ENCODE measurements at places on chromosomes 3 and 15.

- DNase-seq, result no peak
Observed at GRCh38 chr3:40465111-40465407, 7.9 kb downstream of the RPL14 start.

DNA sequence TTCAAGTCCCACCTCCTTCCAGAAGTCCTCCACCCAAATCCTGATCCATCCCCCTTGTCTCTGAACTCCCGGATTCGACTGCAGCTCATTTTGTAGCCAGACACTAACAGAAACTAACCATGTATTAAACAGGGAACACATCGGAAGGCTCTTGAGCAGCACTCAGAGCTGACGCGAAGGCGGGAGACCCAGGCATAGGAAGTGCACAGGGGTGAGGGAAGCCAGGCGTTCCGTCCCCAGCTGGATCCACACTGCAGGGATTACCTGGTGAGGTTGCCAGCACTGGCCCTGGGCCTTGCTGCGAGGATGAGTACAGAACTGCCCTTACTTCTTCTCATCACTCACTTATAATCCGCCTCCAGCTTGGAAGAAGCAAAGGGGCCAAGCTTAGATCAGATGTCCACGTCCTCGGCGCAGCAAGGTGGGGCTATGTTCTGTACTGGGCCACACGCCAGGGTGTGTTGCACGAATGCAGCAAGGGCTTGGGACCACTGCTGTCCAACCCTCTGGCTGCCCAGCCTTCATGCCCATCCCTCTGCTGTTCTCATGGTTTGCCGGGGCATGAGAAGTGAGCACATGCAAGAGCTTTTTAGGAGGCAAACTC lies 124.2 kb upstream of the SMAD3 start:
- no peak for DNase-seq

- no peak for DNase-seq
Observed at GRCh38 chr3:176490357-176490756, 706.9 kb downstream of the TBL1XR1 start.

DNA sequence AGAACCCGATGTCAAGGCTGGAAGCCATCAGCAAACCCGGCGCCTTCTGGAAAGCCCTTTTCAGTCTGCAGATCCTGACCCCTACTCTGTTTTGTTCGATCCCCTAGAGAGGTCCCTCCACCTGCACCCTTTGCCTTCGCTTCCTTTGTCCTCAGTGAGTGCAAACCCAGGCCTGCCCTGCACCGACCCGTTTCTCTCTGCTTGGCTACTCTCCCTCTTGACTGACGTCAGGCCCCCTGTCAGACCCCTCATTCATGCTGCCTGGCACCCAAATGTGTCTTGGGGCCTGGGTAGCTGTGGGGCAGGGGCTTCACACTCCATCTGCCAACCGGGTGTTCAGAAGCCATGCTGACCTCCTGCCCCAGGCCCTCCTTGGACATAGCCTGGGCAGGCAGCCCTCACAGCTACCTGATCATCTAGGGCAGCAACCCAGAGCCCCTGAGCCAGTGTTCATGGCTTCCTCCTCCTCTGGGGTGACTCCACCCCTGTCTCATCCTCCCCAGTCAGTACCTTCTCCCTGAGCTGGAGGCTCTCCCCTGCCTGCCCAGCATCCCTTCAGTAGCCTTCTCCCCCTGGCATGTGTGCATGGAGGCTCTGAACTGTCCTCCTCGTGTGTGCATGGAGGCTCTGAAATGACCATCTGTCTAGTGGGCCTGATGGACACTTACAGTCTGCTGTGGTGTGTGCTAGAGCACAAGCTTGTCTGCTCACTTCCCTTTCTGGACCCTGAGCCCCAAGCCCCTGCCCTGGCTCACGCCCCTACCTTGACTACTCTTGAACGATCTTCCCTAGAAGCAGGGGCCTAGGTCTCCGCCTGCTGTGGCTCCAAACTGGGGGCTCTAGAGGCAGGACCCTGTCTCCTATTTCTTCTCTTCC lies 69.4 kb downstream of the EXOG start:
- DNase-seq, result no peak

DNA sequence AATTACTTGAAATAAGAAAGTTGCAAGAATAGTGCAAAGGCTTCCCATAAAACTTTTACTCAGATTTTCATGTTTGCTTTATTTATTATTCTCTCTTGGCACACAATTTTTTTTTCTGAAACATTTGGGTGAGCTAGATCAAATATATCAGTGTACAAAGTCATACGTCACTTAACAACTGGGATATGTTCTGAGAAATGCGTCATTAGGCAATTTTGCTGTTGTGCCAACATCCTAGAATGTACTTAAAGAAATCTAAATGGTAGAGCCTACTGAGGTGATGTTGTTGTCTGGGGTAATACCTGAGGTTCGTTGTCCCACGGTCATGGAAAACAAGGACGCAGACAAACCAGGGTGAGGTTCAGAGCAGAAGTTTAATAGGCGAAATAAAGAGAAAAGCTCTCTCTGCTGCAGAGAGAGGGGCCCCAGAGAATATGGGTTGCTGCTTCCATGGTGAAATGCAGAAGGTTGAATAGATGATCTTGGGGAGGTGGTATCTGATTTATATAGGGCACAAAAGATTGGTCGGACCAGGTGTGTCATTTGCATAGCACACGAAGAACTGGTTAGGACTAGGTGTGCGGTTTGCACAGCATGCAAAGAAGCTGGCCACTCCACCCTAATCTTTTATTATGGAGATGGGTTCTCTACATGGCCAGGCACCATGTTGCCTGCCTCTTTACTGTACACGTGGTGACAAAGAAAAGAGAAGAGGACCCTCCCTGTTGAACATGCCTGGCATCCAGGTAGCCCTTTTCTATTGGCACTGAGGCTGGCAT lies 8.8 kb upstream of the GRAMD1C start:
- no peak for DNase-seq

GRCh38 chr3:187062526-187063177 lies 76.6 kb downstream of the RPL39L start:
- no peak for DNase-seq

DNA sequence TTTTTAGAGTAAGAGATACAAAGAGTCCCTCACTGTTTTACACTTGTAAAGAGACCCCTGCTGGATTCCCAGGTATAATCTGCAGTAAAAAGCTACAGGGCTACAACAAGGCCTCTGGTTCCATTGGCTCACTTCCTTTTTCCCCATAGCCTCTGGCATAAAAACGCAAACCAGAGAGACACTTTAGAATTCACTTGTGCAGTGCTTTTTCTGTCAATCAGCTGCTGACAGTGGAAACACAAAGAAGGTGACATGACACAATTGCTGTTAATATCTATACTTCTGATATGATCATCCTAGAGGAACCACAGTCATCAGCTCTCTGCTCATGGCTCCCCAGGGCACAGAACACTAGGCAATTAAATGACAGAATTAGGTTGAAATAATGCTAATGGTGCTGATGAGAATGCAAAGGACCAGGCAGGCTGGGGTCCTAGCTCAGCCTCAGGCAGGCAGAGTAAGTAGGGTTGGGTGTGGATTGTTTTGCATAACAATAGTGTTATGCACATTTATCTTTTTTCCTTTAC lies 667.9 kb upstream of the CFAP20DC start:
- DNase-seq, result no peak

DNA sequence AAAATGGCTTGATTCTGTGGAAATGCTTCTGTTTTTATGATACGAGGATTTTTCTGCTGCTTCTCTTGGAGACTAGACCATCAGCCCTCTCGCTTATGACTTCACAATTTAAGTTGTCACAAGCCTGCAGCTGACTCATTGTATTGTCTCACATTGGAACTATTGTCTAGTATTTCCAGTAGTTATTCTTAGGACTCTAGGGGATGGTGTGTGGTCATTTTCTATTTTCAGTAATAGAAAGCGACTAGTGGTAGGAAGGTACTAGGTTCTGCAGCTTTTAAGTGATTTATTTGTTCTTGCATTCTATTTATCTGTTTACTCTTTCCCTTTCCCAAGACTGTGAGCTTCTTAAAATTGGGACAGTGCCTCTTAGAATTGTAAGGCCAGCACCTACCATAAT lies 66.3 kb upstream of the CRTC3 start:
- DNase-seq, result no peak

DNA sequence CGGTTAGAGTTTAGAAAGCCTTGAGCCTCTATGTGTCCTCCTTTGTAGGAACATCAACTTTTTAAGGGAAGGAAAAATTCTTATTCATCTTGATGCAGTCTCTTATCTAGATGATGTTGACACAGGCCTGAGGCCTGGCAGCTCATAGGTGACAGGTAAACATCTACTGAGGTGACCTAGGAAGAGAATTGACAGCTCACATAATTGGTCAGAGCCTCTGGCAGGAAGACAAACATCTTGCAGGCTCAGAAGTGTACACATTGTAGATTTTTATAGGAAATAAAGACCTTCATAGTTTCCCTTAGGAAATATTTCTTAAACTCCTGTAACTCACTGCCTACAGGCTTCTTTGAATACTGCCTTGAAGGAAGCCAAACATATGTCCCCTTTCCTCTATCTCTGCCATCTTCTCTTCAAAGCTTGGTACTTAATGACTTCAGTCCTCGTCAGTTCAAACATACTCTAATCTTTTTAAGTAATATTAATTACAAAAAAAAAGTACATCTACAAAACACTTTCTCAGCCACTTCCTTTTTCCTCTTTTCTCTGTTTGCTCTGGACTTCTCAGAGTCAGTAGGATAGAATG lies 341.3 kb downstream of the TBL1XR1 start:
- no peak for DNase-seq

DNA sequence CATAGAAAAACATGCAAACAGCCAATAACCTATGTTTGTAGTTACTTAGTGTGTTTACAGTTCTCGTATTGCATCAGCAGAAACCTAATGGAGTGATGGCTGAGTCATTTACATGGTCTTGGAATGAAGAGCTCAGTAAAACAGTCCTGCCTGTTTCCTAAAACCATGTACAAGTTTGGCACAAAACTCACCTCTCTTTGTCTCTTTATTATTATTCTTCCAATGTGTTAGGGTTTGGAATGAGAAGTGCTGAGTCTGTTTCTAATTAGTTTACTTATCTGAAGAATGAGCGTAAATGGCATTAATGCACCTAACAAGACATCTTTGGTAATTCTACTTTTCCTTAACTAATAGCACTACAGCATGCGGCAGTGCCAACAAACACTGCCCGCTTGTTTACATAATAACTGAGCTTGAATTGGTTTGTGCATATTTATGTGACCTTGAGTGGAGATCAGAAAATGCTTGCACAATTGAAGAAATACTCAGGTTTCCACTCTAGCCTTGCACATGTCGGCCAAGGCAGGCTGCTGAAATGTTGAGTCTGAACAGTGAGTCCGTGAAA lies 385.4 kb upstream of the SEMA6D start:
- DNase-seq, result no peak

DNA sequence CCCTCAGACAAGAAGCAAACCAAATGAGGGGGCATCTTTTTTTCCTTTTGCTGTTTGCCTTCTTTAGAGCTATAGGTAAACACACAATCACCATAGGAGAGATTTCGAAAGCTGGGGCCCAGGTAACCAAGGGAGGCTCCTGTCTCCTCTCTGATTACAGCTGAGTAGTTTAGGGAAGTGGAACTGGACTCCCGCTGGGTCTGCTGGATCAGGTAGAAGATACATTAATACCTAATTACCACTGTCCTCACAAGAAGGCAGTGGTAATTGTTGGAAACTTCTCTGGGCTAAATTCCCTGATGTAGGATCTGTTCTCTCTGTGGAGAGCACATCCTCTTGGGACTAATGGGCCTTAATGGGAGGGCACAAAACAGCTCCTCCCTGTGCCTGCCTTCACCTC lies 32.7 kb downstream of the HDC start:
- DNase-seq, result no peak

DNA sequence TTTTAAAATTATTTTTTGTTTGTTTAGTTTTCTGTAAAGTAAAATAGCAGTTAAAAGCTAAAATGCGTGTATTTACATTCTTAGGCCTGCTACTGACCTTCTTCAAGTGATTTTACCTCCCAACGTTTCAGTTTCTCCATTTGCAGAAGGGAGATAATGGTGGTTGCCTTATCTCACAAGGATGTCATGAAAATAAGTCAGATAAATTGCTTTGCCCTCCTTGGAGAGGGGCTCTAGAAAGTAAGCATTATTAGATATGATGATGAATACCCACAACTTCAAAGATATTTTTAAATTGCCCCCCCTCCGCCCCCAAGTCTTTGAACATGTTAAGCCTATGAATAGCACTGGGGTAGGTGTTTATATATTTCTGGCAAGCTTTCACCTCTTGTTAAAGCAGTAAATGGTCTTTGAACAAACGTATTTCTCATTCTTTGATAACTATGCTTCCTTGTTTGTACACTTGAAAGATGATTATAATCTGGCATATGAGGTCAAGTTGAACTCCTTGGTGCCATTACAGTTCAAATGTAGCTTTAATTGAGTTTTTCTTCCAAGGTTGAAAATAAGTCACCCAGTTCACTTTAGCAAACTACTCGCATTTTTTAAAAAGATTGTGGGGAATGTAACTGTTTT lies 6.4 kb downstream of the TERC start:
- no peak for DNase-seq

Measured in stimulated activated CD8-positive, alpha-beta memory T cell treated with anti-CD3 and anti-CD28 coated beads, Interleukin-4, amount 100 ng/mL, for 24 hours (primary cell).